ENCODE measurements at places on chromosomes 2 and 18.

DNA sequence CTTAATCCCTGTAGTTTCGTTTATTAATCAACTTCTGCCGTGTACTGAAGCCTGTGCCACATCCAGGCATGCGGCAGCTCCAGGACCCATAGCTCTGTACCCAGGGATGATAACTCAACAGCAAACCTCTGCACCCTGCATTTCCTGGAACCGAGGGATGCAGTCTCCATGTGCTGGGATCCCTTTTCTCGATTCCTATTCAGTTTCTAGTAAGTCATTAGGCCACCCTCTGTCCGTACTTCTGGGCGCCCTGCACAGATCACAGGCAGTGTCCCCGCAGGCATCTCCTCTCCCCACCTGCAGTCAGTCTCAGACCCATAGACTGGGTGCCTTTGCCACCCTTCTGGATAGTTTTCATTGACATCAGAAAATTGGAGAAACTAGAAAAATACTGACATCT lies 18.8 kb downstream of the TMEM18 start:
- no peak for DNase-seq

DNA sequence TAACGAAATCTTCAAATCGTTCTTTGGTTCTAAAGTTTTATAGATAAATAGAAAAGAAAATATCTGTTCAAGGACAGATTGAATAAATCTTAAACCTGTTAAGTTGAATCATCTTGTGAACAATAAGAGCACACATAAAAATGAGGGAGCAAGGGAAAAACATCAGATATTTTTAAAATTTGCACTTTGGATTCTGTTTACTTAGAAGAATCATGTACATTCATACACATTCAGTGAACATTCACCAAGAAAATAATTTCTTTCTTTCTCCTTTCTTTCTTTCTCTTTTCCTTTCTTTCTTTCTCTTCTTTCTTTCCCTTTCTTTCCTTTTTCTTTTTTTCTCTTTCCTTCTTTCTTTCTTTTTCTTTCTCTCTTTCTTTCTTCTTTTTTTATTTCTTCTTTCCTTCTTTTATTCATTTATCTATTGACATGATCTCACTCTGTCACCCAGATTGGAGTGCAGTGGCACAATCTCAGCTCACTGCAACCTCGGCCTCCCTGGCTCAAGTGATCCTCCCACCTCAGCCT lies 164.9 kb downstream of the PDE1A start:
- DNase-seq, result no peak

DNA sequence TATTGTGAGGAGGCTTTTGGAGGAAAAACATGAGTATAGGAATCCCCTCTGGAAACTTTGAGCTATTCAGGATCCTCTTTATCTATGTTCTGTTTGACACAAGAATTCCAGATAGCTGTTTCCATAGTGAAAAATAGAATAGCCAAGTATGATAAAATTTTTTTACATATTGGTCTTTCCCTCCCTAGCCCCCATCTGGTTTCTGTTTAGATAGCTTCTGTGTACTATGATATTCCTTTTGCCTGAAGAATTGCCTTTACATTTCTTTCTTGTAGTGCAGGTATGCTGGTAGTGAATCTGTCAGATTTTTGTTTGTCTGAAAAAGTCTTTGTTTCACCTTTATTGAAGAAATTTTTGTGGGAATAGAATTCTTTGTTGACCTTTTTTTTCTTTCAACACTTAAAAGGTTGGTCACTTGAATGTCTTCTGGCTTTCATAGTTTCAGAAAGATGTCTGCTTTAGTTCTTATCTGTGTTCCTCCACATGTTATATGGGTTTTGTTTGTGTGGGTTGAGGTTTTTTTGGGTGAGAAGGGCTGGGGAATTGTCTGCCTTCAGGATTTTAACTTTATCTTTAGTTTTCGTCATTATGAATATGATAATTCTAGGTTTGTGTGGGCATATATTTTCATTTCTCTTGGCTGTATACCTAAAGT lies 29.9 kb upstream of the FBLN7 start:
- DNase-seq, result no peak

DNA sequence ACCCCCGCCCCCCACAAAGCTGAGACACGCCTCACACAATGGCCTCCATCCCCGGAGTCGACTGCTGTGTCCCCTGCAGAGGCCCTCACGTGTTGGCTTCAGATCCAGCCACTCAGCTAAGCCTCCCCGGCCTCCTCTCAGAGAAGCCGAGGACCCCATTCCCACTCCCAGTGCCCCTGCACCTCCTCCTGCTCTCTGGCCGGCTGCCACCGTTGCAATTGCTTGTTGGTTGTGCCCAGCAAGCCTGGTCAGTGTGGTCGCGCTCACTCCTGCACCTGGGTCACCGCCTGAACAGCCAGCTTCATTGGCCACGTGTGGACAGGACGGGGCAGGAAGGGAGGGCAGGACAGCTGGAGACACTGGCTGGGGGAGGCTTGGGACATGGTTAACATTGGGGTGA lies 191.5 kb upstream of the SALL3 start:
- DNase-seq, result no peak

GRCh38 chr18:2979129-2979528 lies 33.8 kb downstream of the LPIN2 start:
- DNase-seq, result no peak

GRCh38 chr2:236910781-236911495 lies 174.8 kb upstream of the COPS8 start:
- no peak for DNase-seq

GRCh38 chr2:143828763-143829537 lies 691.0 kb downstream of the ZEB2 start:
- no peak for DNase-seq

- DNase-seq, result no peak
Measured at GRCh38 chr18:3660739-3661515, 211.0 kb downstream of the TGIF1 start.

GRCh38 chr2:17375262-17375661 lies 143.0 kb downstream of the RAD51AP2 start:
- DNase-seq, result no peak

DNA sequence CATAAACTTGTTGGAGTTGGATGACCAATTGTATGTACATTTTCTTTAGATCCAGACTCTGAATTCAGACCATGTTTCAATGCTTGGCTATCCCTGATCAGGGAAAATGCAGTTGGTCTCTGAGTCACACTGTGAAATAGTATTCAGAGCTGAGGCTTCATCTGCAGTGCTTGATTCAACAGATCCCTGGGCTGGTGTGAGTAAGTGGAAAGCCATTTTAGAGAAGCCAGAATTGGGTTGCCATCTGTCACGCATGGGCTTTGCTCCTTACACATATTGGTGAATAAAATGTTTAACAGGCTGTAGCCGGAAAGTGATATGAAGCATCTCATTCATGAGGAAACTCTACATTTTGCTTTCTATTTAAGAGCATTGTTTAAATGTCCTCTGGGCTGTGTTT lies 50.0 kb upstream of the ACYP2 start:
- no peak for DNase-seq

GRCh38 chr2:178804791-178805190 lies 2.4 kb downstream of the TTN start:
- no peak for DNase-seq

DNA sequence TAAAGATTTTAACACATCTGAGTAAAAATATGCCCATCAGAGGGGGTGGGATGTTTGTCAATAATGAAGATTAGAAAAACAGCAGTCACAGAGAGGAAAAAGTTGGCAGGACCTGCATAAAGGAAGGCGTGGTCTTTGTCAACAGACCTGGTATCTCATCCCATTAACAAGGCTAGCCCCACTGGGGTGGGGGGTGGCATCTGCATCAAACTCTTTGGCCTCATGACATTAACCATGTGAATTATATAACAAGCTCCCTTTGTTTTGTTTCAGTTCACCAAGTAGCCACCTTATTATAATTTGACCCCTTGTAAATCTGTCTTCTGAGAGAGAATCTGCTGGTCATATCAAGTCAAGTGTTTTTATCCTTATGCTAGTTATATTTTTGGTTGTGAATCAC lies 28.8 kb downstream of the NEMP2 start:
- no peak for DNase-seq

DNA sequence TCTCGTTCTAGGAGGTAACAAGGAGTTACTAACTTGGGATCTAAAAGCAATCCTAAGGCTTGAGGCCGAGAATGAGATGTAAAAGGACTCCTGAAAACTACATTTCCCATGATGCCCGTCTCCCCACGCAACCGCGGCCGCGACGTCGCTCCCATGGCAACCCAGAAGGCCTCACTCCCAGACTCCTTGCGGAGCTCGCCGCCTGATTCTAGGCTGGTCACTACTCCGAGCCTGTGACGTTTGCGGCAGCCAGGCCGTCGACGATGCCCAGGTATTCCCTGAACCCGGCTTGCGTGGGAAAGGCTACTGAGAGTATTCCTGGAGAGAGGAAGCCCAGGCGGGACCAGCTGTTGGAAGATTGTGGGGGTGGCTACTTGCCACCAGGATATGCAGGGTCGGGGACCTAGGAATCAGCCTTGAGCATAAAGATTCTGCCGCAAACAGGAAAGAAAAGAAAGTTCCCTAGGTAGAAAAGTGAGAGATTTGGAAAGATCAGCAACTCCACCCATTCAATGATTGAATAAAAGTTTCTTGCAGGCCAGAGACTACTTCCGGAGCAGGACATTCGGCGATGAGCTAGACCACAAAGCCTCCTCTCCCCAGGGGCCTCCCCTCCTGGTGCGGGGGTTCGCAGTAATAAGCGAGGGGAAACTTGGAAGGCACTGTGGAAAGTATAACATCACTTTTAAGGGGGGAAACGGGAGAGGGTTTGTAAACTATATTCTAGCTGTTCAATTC lies at the start of gene DYNC2LI1:
Gene DYNC2LI1 (plus strand): TSS at position 164 of the 738 bp plus-strand sequence. CDS start 100 bp downstream, at position 264.
- DNase-seq, result peak; percentile 76
